ENCODE measurements at places on chromosomes 16 and 17.

- DNase-seq, result no peak
These were observed 3.1 kb downstream of the CDC6 start for GRCh38 chr17:40290629-40291280.

- DNase-seq, result no peak
These were observed 17.4 kb downstream of the SYT17 start for GRCh38 chr16:19185510-19185851.

- DNase-seq, result no peak
These were observed 772 bp upstream of the PHAF1 start for GRCh38 chr16:67108931-67109406.

GRCh38 chr16:76268824-76269223 is 8.4 kb upstream of the CNTNAP4 start:
- DNase-seq, result no peak

GRCh38 chr17:7589204-7589868 is 558 bp downstream of the SOX15 start:
- peak; percentile 71 for DNase-seq

GRCh38 chr16:23187341-23187740 is 4.8 kb downstream of the SCNN1G start:
- DNase-seq, result no peak
